T follicular helper cell (primary cell): ENCODE measurements at places on chromosomes 2 and 18.

- DNase-seq: no peak
Measured at GRCh38 chr2:69095305-69095704, 82.3 kb downstream of the ANTXR1 start.

- DNase-seq: no peak
Measured at GRCh38 chr2:191844706-191845105, 2.2 kb downstream of the CAVIN2 start.

- no peak for DNase-seq
Measured at GRCh38 chr2:42140496-42140895, 28.7 kb upstream of the EML4 start.

DNA sequence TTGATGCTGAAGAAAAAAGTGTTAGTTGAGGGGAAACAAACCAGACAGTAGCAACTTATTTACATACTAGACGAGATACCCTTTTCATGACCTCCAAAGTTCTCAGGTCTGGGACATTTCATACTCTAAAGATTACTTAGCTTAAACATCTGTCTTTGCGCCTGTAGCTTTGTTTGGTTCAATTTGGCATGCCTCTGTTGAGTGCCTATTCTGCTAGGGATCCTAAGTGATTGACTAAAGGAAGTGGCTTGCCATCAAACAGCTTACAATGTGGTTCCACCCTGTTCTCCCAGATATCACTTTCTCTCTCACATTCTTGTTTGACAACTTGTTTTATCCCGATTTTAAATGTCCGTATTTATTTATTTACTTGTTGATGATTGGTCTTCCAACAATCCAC lies 488.8 kb downstream of the PARD3B start:
- no peak for DNase-seq

DNA sequence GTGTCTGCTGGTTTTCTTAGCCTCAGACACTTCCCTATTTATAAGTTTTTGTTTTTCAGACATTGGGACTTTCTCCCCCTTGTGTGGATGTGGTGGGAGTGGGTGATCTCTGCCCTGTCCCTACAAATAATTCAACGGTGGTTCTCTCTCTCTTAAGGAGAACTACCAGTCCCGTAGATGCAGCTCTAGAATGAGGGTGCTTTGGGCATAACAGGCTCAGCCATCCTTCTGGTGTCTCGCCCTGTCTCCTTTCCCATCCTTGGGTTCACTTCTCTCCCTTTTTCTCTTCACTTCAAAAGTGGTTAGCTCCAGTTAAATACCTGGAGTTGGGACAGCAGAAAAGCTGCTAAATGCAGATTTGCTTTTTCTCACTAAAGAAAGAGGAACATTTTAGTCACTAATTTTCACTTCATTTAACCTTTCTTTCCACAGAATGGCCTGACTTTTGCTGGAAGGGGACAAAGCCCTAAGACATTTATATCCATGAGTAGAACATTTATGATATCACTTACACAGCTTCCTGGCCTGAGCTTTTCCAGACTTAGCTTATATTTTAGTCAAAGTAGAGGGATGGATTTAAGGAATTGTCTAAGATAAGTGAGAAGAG lies 121.2 kb upstream of the CXCR4 start:
- DNase-seq: no peak

- no peak for DNase-seq
Measured at GRCh38 chr2:121372721-121373353, 87.8 kb upstream of the TFCP2L1 start.

GRCh38 chr2:148360662-148361061 lies 283.9 kb upstream of the EPC2 start:
- DNase-seq: no peak

DNA sequence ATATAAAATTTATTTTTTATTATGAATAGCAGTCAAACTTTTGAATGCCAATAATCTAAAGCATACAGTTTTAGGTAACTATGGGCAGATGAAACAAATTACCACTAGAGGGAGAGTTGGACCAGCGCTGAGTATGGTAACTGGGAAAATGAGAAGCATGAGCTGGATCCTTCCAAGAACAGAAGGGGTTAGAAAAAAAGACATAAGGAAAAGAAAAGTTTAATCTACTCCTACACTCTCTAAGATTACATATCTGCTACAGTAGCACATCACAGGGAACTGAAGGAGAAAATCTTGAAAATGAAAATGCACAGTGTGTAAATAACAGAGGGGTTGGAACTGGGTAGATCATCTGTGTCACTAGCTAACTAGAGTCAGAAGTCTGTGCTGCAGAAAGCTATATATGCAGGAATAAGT lies 15.5 kb downstream of the REG3G start:
- no peak for DNase-seq

DNA sequence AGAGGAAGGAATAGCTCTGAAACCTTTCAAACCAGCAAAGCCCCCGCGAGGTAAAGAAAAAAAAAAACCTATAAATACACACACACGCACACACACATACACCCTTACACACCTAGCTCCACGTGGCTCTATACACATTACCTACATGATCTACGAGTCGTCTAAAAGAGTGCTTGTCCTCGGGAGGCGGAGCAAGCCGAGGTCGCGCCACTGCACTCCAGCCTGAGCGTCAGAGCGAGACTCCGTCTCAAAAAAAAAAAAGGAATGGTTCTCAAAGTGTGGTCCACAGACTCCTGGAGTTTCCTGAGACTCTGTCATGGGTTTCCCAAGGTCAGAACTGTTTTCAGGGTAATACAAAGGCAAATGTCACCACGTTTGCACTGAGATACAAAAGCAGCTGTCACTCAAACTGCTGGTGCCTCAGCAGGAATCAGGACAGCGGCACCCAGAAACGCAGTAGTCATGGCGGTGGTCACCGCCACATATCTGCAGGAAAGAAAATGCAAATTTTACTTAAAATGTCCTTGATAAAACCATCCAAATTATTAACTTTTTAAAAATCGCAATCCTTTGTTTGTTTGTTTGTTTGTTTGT lies 130.0 kb upstream of the GPC1 start:
- DNase-seq: no peak

- DNase-seq: no peak
Measured at GRCh38 chr2:18047213-18047611, 168.7 kb downstream of the KCNS3 start.

DNA sequence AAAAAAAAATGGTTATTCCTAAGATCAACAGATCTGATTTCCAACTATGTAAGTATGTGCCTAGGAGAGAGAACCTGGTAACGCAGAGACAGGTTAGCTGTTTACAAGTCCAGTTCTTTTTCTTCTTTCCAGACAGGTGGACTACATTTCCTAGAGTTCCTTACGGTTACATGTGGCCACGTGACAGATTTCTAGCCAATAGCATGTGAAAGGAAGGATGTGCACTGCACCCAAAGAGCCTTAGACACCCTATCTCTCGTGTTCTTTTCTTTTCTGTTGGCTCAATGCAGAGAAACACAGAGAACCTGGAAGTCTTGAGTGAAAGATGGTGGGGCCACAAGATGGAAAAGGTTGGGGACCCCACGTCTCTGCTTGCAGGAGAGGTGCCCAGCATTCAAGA lies 375.9 kb downstream of the TNS1 start:
- DNase-seq: no peak

DNA sequence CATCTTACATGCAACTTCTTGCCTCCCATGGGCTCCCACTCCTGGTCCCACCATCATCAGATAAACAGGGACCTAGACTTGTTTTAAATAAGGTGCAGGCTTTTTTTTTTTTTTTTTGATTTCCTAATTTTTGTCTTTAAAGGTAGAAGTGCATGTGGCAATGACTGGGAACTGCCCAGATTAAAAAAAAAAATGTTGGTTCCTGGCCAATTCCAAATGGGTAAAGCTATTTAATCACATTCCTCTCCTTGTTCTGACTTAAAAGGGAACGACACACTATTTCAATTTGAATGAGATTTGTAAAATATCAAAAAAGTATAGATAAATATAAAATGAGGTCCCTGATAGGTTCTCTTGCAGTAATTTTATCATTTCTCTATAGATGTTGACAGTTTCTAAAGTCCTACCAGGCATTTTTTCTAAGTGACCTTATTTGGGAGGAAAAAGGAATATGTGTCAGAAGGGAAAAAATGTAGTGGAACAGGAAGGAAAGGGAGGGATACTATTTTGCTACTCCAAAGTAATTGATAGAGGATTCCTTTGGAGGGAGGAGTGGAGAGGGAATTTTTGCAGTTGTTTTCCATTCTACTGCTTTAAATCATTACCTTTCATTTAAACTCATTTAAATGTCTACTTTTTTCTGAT lies 43.3 kb downstream of the DDX1 start:
- no peak for DNase-seq

GRCh38 chr2:149747456-149747855 lies 159.9 kb upstream of the MMADHC start:
- DNase-seq: no peak

DNA sequence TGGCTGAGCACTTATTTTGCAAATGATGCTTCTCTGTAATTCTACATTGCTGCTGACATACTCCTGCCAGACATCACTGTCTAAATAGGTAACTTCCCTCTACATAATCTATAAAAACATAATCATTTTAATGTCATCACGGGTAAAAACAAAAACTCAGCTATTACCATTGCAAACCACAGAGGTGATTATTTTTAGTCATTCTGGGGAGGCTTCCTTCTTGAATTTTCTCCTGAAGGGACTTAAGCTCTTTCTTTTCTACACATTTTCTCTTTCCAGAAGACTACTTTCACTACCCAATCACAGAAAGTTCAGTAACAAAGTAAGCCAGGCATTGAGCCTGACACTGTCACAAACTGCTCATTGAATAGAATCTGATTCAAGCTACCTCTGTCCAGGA lies 40.4 kb upstream of the NFU1 start:
- no peak for DNase-seq

- no peak for DNase-seq
Measured at GRCh38 chr2:238169048-238169707, 10.4 kb downstream of the ERFE start.

GRCh38 chr2:99297994-99298393 lies 3.0 kb downstream of the LYG1 start:
- DNase-seq: no peak

GRCh38 chr2:133342286-133343017 lies 225.8 kb downstream of the NCKAP5 start:
- DNase-seq: no peak

- DNase-seq: no peak
Measured at GRCh38 chr2:217445723-217446122, 557.1 kb downstream of the TNS1 start.

DNA sequence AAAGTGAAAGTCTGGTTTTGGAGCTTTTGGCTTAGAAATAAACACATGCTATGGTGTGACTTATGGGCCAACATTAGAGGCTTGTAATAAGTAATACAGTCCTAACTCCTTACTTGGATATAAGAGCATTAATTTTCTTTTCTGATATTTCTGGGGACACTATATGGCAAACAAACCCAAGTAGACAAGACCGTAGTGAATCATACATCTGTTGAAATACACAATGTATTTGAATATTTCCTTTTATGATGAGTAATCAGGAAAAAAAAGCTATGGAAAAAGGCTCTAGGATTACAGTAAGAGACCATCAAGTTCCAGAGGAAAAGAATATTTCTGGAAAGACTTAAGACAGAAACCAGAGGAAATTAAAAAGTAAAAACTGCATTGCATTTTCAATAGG lies 146.0 kb upstream of the CYP26B1 start:
- no peak for DNase-seq

GRCh38 chr2:160931531-160931930 lies 228.7 kb upstream of the TANK start:
- no peak for DNase-seq

- DNase-seq: no peak
Measured at GRCh38 chr2:191366199-191366598, 121.0 kb downstream of the MYO1B start.

GRCh38 chr18:78767648-78768071 lies 212.0 kb upstream of the SALL3 start:
- DNase-seq: no peak

- DNase-seq: no peak
Measured at GRCh38 chr18:52869942-52870907, 530.2 kb downstream of the DCC start.
